ENCODE measurements at places on chromosomes 7 and 10.

- no peak for DNase-seq
Measured at GRCh38 chr7:139777133-139777891, 486 bp downstream of the HIPK2 start.

DNA sequence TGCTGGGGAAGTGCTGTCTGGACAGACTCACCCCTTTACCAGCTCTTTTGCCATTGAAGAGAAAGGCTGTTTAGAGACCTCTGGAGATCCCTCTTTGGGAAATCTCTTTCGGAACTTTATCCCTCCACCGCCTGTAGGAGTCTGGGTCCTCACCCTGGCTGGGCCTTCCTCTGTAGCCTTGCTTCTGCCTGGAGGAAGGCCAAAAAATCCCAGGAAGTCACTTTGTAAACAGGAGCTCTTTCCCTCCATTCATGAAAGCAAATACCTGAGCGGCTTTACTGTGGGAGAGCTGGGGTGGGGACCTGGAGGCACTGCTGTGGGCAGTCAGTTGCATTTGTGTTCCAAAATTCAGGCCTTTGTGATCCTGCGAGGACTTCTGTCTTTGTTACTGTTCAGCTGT, 126.2 kb downstream of the KLF6 start:
- DNase-seq: no peak

GRCh38 chr7:155738652-155739537, 73.4 kb downstream of the SHH start:
- peak; percentile 38 for DNase-seq

- DNase-seq: no peak
Measured at GRCh38 chr7:151813445-151813844, 63.5 kb downstream of the PRKAG2 start.

DNA sequence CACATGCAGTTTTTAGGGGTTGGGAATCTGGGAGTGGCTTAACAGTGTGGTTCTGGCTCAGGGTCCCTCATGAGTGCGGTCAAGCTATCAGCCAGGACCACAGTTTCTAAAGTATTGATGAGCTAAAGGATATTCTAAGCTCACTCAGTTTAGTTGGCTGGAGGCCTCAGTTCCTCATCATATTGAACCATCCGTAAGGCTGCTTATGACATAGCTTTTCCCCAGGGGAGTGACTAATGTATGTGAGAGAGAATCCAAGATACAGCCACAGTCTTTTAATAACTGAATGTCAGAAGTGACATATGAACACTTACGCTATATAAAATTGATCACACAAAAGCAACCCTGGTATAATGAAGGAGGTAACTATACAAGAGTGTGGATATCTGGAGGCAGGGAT, 245.3 kb downstream of the POLR1F start:
- DNase-seq: no peak

- no peak for DNase-seq
Measured at GRCh38 chr7:26554952-26555351, 263.3 kb downstream of the SNX10 start.

DNA sequence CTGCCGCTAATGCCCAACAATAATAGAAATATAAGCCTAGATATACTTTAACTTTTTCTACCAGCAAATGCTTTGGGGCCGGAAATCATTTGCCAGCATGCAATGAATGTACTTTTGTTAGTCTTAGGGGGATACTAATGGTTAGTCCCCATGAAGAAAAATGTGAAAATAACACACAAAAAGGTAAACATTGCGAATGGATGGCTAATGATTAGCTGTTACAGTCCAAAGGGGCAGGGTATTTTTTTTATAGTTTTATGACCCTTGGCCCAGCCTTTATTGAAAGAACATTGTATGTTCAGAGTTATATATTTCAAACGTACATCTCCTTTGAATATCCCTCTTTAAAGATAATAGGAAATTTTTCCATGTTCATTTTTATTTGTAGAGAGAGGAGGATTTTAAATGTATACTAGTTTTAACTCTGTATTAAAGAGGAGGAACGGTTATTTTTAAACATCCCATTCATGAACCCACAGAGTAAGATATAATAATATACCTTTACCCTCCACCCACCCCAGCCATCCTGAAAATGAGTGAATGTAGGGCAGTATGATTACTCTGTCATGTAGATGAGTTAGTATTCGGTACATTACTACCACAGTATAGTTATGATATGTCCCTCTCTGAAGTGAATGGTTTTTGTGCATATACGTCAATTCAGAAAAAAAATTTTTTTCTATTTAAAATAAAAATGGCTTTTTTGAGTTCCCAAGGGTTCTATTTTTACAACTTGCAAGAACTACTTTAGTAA, 63.6 kb downstream of the ARID5B start:
- DNase-seq: no peak

- DNase-seq: no peak
Measured at GRCh38 chr10:50580262-50580891, 43.4 kb downstream of the SGMS1 start.

DNA sequence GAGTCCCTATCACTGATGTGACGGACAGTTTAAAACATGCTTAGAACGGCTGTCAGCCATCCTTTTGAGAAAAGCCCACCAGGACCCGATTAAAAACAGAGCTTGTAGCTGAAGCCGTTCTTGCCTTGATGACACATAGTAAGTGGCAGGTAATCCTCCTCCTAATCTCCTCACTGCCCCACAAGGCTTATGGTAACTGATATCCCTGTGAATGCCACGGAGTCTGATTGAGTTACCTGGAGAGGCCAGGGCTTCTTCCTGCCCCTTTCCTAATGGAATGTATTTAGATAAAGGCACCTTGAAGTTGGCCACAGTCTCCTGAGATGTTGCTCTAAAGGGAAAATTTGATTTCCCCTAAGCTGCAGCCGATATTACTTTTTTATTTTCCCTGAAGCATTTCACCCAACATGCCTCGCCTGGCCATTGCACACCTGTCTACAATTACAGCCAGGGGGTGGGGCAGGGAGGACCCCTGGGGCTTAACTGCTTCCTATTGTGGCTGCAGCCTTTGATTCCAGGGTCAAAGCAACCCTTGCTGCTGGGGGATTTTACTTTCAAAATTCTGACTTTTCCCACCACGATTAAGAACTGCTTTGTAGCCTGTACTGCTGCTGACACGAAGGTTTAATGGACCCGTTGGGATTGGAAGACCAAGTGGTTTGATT, 169.0 kb upstream of the GPR26 start:
- DNase-seq: no peak

Data from stimulated activated CD8-positive, alpha-beta memory T cell treated with anti-CD3 and anti-CD28 coated beads, Interleukin-2, amount 100 ng/mL, for 48 hours (primary cell).